ENCODE measurements at places on chromosomes 5 and 9. TPM values are rescaled to one million over a fixed set of nuclear protein-coding genes. Genes with fewer than 3 reads are reported as not detected.

PSMD5 gene
- 50.1 TPM for total RNA-seq

SPTAN1 gene
- 477 TPM for total RNA-seq

STPG3 gene
- total RNA-seq, result not detected

PCDHB10 gene
- total RNA-seq, result under 0.01 TPM

PRLR gene
- total RNA-seq, result 3.5 TPM

FCN2 gene
- not detected for total RNA-seq

PMPCA gene
- total RNA-seq, result 45.1 TPM

MYO10 gene
- total RNA-seq, result 61.2 TPM

IPO11 gene
- 34.5 TPM for total RNA-seq

CCL27 gene
- total RNA-seq, result not detected

SV2C gene
- not detected for total RNA-seq

TMOD1 gene
- 0.97 TPM for total RNA-seq

ZFP62 gene
- 15.1 TPM for total RNA-seq

DNA sequence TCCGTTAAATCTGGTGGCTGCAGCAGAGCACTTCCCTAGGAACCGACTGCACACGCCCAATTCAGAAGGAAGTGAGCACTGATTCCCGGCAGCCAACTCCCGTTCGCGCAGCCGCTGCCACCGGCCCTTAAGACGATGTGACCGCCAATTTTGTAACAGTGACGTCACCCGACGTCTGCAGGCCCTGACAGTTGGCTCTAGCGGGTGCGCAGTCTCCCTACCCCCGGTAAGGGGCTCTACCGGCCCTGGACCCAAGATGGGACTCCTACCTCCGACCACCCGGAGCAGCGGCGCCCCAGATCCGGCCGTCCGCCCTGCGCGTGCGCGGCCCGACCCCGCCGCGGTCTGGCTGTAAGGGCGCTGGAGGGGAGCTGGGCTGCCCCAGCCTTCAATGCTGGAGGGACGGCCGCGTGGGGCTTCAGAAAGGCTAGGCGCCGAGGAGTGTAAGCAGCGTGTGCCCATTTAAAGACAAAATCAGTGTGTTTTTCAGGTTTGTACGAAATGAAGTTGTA is 19.1 kb downstream of the DNAJA1 start:
- peak; percentile 94 for DNase-seq

GRCh38 chr9:111601237-111602018 is 2.0 kb upstream of the PTGR1 start:
- peak; percentile 85 for DNase-seq

- no peak for DNase-seq
Measured at GRCh38 chr5:173535976-173536639, 80.3 kb downstream of the BOD1 start.

- peak; percentile 81 for DNase-seq
Measured at GRCh38 chr9:89606624-89607311, 2.0 kb downstream of the GADD45G start.

GRCh38 chr5:172007175-172008110 is 1.0 kb upstream of the FBXW11 start:
- DNase-seq, result no peak

DNA sequence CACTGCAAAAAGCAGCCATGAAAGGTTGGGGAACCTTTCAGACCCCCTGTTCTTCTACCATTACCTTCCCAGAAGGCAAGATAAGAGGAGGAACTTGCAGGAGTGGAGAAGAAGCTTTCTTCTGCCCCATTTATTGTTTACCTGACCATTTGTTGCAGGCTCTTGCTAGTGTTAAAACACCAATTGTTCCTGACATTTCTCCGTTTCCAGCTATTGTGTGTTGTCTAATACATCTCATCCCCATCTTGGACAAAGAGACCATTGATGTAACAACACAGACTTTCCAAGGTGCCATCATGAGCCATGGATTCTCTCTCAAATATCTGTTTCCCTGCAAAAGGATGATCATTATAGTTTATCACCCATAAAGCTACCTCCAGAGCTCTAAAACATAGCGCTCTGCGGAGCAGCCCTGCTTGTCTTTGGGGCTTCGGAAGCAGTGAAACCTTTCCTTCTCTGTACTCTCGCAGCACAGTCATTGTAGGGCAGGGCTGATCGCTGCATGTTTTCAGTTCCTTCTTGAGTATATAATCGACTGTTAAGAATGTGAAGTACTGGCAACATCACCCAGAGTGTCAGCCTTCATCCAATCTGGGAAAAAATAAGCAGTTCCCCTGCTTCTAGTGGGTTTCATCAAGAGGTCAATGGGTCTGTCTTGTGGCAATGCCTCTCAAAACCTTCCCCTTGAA is 680.0 kb downstream of the SEMA5A start:
- DNase-seq, result no peak

DNA sequence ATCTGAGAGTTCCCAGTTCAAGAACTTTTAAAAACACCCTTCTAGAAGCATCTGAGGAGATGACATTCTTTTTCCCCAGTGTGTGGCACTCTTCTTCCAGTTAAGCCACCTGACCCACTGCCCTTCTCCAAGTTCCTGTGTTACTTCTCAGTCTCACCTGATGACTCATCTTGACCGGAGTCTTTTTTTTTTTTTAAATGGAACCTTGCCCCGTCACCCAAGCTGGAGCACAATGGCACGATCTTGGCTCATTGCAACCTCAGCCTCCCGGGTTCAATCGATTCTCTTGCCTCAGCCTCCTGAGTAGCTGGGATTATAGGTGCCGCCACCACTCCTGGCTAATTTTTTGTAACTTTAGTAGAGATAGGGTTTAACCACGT is 224.1 kb upstream of the DAB2 start:
- DNase-seq, result peak; percentile 23

DNA sequence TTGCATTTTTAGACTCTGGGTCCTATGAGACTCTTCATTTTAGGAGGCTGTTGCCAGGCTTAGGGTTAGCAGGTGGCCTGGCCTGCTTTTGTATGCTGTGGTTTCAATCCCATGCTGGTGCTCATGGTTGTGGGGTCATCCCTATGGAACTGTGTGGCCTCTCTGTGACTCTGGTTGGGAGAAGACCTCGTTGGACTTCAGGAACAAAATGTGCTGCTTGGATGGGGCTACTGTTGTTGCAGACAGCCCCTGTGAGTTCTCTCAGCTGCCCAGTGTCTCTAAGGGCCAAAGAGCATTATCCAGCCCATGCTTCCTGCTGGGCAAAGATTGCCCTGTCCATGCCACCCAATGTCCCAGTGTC is 169.5 kb upstream of the S1PR3 start:
- no peak for DNase-seq

DNA sequence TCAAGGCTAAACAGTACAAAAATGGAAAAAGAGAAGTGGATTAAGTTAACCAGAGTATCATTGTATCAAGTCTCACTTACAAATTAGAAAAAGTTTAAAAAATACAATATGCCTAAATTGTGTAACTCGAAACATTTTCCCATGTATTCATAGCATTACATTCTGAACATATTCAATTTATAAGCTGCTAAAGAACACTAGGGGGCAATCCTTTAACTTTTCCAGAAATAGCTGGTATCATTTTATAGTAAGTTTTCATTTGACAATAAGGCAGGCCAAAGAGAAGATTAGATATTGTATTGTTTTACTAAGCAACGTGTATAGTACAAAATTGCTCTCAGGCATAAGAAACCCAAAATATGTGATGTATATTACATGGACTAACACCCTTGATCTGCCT is 234.6 kb downstream of the ADGRV1 start:
- no peak for DNase-seq

DNA sequence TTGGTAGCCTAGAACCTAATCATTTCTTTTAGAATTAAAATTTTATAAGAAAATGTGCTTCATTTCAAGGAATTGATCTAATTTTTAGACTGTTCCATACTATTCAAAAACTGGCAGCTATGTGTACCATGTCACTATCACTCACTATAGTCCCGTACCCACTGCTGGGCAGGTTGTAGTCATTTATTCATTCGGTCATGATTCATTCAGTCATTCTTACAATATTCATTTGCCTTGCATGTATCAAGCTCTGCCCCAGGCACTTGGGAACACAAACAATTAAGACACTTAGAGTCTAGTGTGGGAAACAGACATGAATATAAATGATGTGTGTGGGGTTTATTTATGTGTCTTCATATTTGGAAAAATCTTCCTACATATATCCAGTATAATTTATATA is 26.4 kb downstream of the TDRD7 start:
- no peak for DNase-seq

GRCh38 chr5:133225671-133226152 is 173.9 kb downstream of the HSPA4 start:
- DNase-seq, result peak; percentile 83

GRCh38 chr5:16679190-16679589 is 62.4 kb upstream of the RETREG1 start:
- DNase-seq, result no peak

DNA sequence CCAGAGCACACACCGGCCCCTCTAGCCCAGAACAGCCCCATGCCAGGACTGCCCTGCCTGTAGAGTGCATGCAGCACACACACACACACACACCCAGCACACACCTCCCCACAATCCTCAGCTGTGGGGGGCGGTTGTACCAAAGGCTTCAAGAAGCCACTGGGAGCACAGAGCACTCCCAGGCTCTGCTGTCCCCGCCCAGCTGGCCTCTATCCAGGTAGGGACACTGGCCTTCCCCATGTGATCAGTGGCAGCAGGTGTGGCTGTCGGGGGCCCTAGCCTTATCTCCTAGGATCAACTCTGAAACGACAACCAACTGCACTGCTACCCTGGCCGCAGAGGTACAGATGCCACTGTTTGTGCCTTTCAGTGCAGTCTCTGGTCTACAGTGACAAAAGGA is 2.0 kb downstream of the ANAPC2 start:
- no peak for DNase-seq

- DNase-seq, result no peak
Measured at GRCh38 chr9:112896131-112896530, 5.5 kb upstream of the SLC46A2 start.

GRCh38 chr9:81841333-81841732 is 86.9 kb upstream of the SPATA31D4 start:
- no peak for DNase-seq

DNA sequence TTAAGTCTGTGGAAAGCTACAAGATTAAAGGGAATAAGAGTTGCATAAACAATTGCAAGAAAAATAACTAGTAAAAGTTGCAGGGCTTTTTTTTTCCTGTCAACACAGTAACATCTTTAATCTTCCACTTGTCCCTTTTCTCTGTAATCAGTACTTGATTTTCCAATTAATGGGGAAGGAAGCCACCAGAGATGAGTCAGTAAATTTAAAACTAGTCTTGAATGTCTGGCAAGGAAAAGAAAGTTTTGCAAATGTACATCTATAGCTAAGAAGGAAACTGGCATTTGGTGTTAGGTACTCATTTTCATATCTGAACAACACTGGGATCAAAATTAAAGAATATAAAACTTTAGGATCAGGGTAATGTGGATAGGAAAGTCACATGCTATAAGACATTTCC is 17.1 kb downstream of the DAP start:
- no peak for DNase-seq

- DNase-seq, result no peak
Measured at GRCh38 chr9:34256104-34256503, 73.0 kb downstream of the KIF24 start.

DNA sequence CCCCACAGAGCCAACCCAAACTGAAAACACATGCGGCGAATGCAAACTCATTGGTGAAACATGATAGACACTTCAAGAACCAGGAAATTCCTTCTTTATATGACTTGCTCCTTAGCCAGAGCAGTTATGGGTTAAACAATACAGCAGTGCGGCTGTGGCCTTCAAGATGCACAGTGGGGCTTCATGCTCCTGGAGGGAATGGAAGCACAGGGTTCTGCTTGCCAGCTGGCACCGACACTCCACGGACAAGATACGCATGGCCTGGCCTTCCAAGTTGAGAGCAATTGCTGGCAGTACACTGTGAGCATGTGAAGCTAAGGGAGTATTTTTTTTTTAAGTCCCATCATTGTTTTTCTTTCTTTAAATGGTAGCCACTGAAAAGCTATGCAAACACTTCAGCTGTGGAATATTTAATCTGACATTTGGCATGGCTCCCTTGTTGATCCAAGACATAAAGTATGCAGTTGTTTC is 451.6 kb upstream of the CD180 start:
- peak; percentile 70 for DNase-seq

- DNase-seq, result no peak
Measured at GRCh38 chr5:173228107-173228506, 6.9 kb downstream of the NKX2-5 start.

DNA sequence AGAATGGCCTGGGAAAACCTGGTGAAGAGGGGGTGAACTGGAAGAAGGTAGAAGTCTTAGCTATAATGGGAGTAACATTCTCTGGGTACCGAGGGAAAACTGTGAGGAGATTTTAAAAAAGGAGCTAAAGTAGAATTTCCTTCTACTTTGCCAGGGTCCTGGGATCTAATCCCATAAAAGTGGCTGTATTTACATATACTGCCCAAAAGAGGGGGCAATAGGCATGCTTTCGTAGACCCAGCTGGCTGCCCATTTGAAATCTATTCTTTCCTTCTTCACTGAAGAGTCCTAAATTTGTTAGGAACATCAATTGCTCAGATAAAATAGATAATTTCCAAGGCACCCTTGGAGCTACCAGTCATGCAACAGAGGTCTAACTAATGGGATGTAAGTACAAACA is 159.2 kb downstream of the CDC42SE2 start:
- peak; percentile 44 for DNase-seq

DNA sequence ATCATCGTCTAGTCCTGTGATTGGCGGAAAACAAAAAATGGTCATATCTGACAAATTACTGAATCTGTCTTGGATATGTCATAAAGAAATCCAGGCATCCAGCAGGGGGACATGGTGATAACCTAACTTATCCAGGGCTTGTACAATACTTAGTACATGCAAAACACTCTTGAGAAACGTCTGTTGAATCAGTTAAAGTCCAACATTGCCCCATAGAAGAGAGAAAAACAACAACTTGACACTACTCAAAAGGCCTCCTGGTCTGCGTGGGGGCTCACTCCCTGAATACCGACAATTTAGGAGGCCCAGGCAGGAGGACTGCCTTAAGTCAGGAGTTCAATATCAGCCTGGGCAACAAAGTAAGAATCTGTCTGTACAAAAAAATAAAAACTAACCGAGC is 217.5 kb downstream of the DCP2 start:
- no peak for DNase-seq

- DNase-seq, result no peak
Measured at GRCh38 chr5:141001446-141001843, 35.2 kb downstream of the PCDHAC2 start.

- no peak for DNase-seq
Measured at GRCh38 chr5:57600321-57600720, 117.7 kb upstream of the ACTBL2 start.

DNA sequence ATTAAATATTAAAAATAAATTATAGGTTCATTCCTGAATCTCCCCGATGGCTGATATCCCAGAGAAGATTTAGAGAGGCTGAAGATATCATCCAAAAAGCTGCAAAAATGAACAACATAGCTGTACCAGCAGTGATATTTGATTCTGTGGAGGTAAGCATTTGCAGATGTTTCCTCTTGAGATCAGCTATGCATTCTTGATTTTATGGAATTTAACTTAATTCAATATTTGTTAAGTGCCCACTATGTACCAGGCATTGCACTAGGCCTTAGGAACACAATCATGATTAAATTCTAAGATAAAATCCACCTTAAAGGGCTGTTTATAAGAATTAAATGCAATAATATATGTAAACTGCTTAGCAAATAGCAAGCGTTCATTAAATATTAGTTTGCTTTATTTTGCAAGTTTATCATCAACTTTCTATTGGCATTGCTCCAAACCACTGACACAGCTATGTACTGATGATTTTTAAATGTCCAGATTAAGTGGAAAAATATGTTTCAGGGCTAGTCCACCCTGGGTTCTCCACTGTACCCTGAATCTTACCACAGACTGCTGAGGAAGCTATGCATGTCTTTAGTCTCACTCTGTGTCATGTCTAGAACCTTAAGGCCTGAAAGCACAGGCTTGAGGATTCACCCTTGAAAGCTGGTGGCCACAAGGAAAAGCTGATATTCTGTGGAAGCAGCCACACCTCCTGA is 33.2 kb downstream of the SLC22A4 start:
- peak; percentile 30 for DNase-seq

- no peak for DNase-seq
Measured at GRCh38 chr9:90274725-90275124, 367.9 kb downstream of the DIRAS2 start.

Data from fibroblast of villous mesenchyme (primary cell).